Muscle of back (tissue), 13 donors: ENCODE measurements at places on chromosomes 2 and 18. TPM values are rescaled to one million over a fixed set of nuclear protein-coding genes. Genes with fewer than 3 reads are reported as not detected.

The STAT4 gene
- 2.2 TPM for polyA plus RNA-seq

The COLEC11 gene
- polyA plus RNA-seq = 0.34 TPM

The IL18R1 gene
- 1.0 TPM for polyA plus RNA-seq

The KLHL30 gene
- 19.8 TPM for polyA plus RNA-seq

The MERTK gene
- polyA plus RNA-seq = 3.6 TPM
